Stimulated activated naive CD4-positive, alpha-beta T cell (primary cell): ENCODE measurements at places on chromosomes 16 and 17.

DNA sequence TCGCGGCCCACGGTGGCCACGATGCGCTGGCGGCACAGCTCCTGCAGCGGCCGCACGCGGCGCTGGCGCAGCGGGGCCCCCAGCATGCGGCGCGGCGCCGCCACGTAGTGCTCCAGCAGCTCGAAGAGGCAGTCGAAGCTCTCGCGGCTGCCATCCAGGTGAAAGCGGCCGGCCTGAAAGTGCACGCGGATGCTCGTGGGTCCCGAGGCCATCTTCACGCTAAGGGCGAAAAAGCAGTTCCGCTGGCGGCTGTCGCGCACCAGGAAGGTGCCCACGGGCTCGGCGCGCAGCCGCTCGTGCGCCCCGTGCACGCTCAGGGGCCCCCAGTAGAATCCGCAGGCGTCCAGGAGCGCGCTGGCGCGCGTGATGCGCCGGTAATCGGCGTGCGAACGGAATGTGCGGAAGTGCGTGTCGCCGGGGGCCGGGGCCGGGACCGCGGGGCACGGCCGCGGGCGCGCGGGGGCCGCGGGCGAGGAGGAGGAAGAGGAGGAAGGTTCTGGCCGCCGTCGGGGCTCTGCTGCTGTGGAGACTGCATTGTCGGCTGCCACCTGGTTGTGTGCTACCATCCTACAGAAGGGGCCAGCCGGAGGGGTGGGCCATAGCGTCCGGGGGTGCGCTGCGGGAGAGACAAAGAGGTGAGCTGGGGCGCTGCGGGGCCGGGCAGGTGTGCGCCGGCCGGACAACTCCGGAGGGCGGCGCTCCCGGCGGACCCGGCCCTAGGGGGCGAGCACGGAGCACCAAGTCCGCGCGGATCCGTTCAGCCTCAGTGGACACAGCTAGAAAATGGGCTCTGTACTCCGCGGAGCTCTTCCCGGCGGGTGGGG, 879 bp downstream of the SOCS1 start:
- DNase-seq: peak; percentile 70

DNA sequence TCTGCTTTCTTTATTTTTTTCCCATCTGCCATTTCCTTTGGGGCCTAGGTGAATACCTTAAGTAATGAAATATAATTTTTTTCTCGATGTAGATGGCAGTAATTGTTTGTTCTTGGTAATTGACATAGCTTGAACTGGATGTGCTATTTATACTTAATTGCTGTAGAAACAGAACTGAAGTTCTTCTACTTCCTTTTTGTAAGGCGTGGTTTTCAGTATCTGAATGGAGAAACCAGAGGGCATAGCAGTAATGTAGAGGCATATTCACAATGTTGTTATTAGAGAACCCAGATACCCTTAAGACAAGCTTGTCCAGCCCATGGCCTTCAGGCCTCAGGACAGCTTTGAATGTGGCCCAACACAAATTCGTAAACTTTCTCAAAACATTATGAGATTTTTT, 16.4 kb downstream of the ATP6V0A1 start:
- no peak for DNase-seq

DNA sequence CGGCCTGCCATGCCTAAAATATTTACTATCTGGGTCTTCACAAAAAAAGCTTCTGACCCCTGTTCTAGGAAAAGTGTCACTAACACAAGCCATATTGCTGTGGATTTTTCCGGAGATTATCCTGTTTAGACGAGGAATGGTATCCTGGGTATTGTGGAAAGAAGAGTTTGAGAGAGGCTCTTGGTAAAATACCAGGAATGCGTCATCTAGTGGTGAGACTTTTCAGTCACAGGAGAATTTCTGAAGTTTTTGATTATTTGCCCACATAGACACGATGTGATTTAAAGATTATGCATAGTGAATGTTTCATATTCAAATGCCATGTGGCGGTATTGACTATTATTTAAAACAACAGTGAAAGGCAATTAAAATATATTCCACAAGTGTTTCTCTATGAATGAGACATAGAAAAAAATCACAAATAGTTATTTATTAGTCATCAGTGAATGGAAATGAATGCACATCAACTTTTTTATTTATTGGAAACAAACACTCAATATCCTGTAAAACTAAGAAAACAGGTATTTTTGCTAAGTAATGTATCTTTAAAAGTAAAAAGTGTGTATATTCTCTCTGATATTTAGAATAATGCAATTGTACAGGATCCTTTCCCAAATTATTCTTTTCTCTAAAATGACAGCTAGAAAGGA, 7.8 kb downstream of the KRT28 start:
- DNase-seq: no peak

DNA sequence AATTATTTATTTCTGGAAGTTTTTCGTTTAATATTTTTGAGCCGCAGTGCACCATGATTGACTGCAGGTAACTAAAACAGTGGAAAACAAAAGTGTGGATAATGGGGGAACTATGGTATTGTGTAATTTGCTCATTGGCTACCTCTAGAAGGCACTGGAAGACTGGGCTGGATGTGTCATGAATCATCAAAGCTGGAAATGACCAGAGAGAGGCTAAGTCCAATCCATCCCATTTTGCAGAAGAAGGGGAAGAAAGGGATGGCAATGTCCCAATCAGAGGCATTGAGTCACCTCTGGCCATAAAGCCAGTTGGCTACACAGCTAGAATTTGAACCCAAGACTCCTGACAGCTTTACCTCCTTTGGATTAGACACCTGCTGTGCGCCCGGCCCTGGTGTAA, 29.3 kb downstream of the GLP2R start:
- no peak for DNase-seq

DNA sequence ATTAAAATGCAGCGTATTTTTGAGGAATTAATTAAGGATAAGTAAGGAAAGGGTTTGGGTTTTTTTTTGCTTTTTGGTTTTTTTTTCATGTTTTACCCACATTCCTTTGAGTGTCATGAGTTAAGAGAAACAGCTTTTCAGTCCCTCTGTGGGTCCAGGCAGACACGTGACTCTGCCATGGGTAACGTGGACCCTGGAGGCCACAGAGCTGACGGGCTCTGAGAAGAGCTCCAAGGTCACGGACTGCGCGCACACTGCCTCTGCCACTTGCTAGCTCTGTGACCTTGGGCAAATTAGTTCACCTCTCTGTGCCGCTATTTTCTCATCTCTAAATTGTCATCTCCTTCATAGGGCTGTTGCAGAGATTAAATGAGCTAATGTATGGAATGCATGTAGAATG, 588.2 kb upstream of the CDH11 start:
- no peak for DNase-seq

- DNase-seq: no peak
Observed at GRCh38 chr17:1577583-1578013, 15.0 kb upstream of the PITPNA start.

GRCh38 chr17:74964988-74965622, 7.5 kb downstream of the HID1 start:
- no peak for DNase-seq

DNA sequence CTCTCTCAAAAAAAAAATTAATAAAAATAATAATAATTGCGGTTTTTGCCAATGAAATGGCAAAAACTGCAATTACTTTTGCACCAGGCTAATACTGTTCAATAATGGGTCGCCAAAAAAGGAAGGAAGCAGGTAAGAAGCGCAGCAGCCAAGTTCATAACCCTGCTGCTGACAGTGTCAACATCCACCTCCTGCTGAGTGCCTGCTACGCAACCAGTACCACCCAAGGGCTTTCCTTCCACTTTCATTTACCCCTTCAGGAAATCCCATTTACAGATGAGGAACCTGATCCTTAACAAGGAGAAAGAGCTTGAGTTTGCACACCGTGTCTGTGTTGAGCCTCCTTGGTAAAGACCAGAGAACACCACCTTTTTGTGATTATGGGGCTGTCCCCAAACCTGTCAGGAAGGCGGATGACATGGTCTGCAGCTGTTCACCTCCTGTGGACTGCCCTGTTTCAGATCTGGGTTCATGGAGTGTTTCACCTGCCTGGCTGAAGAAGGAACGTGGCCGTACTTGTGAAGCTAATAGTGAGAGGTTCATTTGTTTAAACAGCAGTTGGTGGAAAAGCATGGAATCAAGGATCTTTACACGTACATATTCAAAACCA, 378.0 kb downstream of the SLC39A11 start:
- no peak for DNase-seq

DNA sequence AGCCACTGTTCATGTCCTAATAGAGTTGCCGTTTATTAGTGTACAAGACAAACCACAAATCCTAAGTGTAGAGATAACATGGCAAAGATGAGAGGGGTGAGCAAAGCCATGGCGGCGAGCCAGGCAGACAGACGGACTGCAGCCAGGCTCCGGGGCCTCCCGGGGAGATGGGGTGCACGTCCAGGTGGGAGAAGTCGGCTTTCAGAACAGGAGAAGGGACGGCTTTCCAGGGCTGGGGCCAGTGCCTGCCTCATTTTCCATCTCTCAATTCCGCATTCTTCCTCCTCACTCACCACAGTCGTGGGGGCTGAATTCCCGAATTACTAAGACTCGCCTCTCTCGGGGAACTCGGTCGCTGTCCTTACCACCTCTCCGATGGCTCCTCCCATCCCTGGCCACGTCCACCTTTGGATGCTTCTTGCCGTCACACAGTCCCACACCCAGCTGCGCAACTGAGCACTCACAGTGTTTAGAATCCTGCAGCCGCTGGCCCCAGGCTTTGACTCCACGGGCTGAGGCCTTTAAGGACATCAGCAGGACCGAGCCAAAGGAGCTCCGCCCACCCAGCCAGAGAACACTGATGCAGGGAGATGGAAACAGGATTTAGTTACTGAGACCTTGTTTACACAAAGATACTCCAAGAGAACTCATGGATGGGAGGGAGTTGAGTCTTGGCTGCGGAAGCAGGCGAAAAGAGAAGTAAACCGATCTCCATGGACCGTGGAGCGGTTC, 59.7 kb downstream of the RNF112 start:
- no peak for DNase-seq

- DNase-seq: no peak
Observed at GRCh38 chr17:65504141-65504540, 57.3 kb downstream of the AXIN2 start.

GRCh38 chr17:55533608-55534007, 22.4 kb upstream of the SMIM36 start:
- no peak for DNase-seq

DNA sequence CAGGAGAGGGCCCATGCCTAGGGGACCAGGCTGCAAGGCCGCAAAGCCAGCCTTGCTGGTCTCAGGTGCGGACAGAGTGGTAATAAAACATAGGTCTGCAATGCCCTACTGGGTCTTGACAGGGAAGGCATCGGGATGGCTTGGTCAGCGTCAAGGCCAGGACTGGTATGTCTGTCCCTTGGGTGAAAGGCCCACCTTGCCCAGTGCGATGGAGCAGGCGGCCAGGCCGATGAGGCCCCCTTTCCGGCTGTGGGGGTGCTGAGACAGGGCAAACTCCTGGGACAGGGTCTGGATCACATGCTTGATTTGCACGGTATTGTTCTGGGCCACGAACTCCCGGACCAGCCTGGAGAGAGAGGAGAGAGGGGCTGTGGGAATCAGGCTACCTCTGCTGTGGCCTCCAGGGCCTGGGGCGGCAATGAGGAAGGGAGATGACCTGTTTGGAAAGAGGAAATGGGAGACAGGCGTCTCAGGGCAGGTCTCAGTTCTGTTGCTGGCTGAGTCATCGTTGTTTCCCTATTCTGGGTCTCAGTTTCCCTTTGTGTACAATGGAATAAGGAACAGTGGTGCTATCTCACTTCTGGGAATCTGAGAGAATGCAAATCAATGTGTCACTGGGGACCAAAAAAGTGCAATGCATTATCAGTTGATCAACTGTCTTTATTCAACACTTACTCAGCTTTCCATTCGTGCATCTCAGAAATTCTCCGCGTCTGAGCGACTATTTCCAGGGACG, 14.8 kb downstream of the VAC14 start:
- no peak for DNase-seq

GRCh38 chr16:52293204-52293603, 253.7 kb downstream of the TOX3 start:
- DNase-seq: no peak

- no peak for DNase-seq
Observed at GRCh38 chr17:35428229-35428628, 4.1 kb downstream of the SLFN12 start.

- DNase-seq: peak; percentile 16
Observed at GRCh38 chr16:11794447-11794846, 2.6 kb downstream of the ZC3H7A start.

DNA sequence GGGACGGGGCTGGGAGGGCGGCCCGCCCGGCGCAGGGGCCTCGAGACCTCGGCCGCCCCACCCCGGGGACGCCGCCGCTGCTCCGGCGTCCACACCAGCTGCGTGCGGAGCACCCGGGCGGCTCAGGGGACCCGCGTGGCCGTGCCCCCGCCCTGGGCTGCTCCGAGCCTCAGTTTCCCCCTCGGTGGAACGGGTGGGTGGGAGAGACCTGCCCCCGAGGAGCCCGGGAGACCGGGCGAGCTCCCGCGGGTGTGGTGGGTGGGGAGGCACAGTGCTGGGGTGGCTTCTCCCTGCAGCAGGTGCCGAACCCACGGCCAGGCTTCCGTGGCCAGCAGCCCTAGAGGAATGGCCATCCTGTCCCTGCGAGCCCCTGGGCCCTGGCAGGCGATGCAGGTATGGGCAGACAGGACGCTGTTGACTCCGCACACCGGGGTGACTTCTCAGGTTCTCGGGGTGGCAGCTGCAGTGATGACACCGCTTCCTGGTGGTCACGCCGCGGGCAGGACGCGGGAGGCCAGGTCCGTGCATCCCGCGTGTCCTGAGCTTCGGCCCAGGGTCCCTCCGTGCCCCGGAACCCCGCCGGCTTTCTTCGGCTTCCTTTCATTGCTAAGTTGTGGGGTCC, 677 bp downstream of the DEF8 start:
- DNase-seq: no peak

DNA sequence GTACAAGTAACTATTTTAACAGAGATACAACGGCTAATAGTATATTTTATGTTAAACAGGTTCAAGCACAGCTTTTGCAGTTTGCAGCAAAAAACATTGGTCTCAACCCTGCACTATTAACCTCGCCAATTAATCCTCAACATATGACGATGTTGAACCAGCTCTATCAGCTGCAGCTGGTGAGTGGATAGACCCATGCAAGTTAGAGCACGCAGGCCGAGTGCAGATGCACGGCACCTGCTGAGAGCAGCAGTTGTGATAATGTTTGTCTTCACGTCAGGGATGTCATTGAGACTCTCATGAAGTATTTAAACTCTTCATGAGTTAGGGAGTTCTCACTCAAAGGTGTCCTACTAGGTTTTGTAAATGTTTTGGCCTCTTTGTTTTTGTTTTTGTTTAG, 45.6 kb downstream of the TMC6 start:
- DNase-seq: no peak
